HAP-1 (cell line): ENCODE measurements at places on chromosomes 3 and 15.

DNA sequence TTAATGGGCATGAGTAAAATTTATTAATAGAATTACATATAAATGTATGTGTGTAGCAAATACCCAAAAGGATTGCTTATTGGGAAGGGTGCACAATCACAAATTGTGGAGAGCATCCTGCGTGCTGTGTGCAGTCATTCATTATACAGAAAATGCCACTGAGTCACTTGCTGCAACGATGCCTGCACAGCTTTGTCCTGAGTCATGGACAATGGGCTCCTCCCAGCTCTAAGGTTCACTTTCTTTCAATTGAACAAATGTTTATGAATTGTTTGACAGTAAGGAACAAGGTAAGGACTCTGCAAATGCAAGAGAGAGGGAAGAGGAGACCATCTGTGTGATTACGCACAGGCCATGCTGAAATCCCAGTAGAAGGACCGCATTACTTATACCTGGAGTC lies 18.7 kb downstream of the CFAP161 start:
- DNase-seq = no peak

GRCh38 chr15:31586841-31587240 lies 260.2 kb downstream of the KLF13 start:
- DNase-seq = no peak

- no peak for DNase-seq
Measured at GRCh38 chr3:130395331-130395730, 49.9 kb downstream of the COL6A5 start.

- no peak for DNase-seq
Measured at GRCh38 chr3:158768881-158769543, 32.8 kb upstream of the MFSD1 start.

DNA sequence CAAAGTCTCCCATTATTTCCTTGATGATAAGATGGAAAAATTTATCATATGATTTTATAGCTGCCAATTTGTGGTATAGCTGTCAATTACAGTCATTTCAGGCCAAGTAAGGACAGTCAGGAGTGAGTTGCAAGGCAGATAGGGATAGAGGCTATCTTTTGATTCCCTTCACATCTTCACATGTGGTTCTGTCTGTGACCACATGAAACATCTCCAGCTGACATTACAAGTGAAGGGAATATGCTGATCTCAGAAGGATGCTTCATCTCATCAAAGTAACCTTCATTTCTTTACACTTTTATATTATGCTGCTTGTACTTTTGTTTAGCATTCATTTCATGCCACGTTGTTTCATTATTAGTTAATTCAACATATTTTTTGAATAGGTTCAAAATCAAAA lies 136.9 kb upstream of the CFAP20DC start:
- DNase-seq = no peak

- DNase-seq = no peak
Measured at GRCh38 chr15:80527961-80528360, 123.8 kb downstream of the ARNT2 start.

DNA sequence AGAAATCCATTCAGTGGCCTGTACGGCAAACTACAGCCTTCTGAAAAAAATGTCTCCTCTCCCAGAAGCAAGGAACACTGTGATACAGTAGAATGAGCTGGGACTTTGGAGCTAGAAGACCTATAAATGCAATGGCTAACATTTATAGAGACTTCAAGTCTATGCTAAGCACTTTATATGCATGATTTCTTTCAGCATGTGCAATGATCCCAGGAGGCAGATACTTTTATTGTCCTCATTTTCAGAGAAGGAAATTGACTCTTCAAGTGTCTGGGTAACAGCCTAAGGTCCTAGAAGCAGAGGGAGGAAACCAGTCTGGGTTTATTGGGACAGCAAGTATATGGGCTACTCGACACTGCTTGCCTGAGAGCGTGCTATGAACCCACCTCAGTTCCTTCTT lies 140.9 kb downstream of the ALDH1A2 start:
- no peak for DNase-seq

DNA sequence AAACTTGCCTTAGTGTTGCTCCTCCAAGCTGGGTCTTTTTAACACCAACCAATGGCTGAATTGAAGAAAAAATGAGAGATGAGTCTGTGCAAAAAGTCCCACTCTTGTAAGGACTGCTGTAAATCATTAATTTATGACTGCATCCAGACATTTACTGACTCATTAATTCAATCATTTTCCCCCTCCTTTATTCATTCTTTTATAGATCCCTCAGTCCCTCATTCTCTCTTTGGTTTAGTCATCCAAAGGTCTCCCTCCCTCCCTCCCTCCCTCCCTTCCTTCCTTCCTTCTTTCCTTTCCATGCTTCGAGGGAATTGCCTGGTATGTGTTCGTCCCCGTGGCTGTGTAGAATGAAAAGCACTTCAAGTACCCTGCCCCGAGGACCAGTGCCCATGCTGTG lies 35.3 kb upstream of the MRPS22 start:
- DNase-seq = no peak

GRCh38 chr15:50815958-50816590 lies 50.6 kb upstream of the SPPL2A start:
- no peak for DNase-seq

- peak; percentile 76 for DNase-seq
Measured at GRCh38 chr3:188152660-188153436, 1.1 kb upstream of the LPP start.

- DNase-seq = no peak
Measured at GRCh38 chr3:90102146-90102545, 994.7 kb downstream of the EPHA3 start.

- no peak for DNase-seq
Measured at GRCh38 chr15:59369597-59369996, 3.1 kb downstream of the MYO1E start.

DNA sequence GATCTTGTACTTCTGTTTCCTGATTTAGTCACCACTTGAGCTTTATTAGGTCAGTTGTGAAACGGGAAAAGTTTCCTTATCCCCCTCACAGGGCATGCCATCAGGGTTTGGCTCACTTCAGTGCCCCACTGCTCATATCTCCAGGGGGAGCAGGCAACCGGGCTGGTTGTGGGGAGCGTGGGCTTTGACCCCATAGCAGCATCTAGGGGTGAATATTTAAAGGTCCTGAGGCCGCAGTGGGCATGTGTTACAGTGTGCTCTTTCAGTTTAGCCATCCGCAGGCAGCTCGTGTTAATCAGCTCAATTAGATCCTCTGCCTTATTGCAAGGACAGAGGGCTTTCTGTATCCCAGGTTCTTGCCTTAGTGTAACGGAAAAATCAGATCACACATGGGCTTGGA lies 71.9 kb downstream of the MRPL46 start:
- no peak for DNase-seq

DNA sequence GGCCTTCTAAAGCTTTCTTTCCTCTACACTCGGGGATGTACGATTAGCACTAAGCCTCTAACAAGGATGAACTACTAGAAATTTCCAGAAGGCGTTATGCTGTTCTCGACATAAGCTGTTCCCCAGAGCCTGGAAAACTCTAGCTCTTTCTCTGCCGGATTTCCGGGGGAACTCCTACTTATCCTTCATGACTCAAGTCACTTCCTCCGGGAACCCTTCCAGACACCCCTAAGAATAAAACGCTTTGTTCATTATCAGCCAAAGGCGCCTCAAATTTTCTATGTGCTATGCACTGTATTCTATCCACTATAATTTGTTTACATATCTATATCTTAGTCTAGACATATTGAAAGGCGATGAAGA lies 455 bp upstream of the SNAP23 start:
- DNase-seq = no peak

DNA sequence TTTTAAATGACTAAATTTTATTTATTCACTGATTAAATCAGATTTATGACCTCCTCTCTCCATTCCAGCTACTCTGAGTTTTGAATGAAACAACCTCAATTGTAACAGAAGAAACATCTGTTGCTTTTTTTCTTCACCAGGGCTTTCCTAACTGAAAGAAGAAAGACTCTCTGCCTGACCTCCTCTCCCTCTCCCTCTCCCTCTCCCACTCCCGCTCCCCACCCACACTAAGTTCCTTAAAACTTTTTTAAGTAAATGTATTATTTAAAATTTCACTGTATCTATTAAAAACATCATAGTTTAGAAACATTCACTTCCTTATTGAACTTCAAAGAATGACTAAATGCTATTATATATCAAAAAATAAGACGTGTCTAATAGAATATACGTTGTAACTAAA lies 122.0 kb downstream of the TFDP2 start:
- DNase-seq = peak; percentile 23

DNA sequence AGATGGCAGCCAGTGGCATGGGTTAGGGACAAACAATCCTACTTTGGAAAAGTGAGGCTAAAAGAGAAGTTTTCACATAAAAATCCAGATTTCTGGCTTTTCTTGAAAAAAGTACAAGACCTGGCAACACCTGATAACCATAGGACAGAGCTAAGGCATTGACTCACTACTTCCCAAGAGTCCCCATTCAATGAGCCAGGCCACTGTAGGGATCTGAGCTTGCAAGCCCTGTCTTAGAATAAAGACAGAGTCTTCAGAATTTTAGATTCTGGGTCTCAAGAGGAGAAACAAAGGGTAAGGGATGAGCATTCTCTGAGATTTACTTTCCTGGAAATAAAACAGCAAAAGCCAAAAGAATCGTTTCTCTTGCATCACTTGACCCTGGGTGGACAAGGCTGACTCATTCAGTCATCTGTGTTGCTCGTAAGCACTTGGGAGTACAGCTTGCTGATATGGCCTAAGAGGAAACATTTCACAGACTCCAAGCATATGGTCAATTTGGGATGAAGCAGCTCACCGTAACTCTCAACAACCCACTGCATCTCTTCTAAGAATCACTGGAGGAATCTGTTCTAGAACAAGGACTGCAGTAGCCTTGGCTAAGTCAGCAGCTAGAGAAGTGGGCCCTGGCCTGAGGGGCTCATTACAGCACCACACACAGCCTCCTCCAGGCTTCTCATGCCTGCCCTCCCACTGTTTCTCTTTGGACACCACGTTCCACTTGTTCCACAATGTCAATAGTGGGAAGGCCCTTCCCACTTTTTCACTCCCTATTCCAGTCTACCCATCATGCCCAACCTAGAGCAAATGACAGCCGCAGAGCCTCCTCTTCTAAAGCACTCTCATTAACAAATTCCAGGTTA lies 86.2 kb downstream of the RFTN1 start:
- DNase-seq = no peak

DNA sequence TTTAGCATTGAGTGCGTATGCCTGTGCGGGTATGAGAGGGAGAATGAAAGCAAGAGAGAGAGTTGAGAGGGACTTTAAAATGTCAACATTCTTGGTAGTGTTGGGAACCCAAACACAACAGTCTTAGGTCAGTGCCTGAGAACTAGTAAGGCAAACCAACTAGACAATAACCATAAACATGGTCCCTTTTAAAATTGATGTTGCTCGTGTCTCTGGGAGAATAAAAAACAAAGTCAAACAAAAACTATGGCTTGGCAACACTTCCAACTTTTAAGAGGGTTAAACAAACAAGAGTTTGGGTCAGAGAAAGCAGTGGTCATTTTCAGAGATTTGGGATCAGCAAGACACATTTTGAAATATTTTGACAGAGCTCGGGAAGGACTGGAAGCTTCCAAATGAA lies 146.7 kb upstream of the THBS1 start:
- no peak for DNase-seq

DNA sequence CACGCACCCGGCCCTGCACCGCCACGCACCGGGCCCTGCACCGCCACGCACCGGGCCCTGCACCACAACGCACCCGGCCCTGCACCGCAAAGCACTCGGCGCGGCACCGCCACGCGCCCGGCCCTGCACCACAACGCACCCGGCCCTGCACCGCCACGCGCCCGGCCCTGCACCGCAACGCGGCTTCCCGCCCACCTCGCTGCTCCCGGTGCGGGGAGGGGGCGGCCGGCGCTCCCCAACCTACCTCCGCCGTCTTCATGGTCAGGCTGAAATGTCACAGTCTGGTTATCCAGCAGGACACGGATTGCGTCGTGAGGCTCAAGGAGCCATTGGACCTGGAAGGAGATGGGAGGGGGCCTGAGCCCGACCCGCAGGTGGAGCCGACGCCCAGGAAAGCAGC lies 41.8 kb downstream of the MUC20 start:
- no peak for DNase-seq

- no peak for DNase-seq
Measured at GRCh38 chr15:68417897-68418296, 14.1 kb downstream of the ITGA11 start.

GRCh38 chr15:90610190-90610589 lies 80.5 kb downstream of the CRTC3 start:
- DNase-seq = no peak

- no peak for DNase-seq
Measured at GRCh38 chr15:60620708-60621107, 141.8 kb upstream of the ICE2 start.

DNA sequence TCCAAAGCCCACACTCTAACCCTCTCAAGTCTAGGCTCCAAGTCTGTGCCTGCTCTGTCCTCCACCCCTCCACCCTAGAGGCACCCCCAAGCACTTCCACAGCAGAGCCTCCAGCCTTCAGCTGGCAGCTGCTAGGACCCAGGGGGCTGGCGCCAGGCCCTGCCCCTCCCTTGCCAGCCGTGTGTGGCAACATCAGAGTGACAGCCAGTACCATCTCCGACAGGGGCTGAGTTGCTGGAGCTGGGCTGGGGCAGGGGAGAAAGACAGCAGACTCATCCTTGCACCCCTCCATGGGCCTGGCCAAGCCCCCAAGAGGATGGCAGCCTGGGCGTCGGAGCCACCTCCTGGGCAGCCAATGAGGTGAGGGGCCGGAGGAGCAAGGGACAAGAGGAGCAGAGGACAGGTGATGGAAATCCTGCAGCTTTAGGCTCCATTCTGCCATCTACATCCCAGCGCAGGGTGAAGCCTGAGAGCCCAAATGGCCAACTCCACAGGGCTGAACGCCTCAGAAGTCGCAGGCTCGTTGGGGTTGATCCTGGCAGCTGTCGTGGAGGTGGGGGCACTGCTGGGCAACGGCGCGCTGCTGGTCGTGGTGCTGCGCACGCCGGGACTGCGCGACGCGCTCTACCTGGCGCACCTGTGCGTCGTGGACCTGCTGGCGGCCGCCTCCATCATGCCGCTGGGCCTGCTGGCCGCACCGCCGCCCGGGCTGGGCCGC lies at the start of gene GPR62:
Gene GPR62 (plus strand): TSS at position 207 of the 718 bp plus-strand sequence. CDS start 272 bp downstream, at position 479.
- no peak for DNase-seq

DNA sequence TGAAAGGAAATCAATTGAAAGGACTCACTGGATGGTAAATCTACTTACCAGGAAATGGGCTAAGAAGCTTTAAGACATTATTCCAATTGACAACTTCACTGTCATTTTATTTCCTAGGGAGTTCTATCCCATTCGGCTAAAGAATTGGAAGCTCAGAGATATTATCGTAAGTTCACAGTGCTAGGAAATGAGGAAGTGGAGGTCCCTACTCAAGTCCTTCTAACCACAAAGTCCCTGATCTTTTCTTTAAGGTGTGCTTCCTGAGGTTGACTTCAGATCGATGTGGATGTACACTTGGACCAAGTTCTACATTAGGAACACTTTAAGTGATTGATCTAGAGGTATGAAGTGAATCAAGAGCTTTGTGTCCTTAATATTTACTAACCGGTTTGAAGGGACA lies 63.6 kb downstream of the MDFIC2 start:
- DNase-seq = no peak

DNA sequence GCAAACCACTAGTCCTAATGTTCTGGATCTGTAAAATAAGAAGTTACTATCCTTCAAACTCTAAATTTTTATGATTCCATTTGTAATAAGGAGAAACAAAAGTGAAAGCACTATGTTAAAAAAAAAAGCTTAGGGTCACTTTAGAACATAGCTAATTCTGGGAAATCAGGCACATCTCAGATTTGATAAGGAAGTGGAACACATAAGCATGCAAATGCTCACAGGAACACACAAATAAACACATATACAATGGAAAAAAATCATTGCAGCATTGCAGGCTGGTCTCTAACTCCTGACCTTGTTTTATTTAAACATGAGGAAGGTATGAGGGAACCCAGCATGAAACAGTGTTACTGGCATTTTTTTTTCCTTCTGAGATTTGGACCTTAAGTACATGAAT lies 63.2 kb upstream of the TNFSF10 start:
- no peak for DNase-seq

- DNase-seq = no peak
Measured at GRCh38 chr15:43538091-43538490, 20.7 kb downstream of the MAP1A start.
